Stimulated activated CD4-positive, alpha-beta T cell treated with anti-CD3 and anti-CD28 coated beads, TNF-alpha, amount 100 ng/mL, for 1 hour (primary cell): ENCODE measurements at places on chromosomes 7 and 10.

DNA sequence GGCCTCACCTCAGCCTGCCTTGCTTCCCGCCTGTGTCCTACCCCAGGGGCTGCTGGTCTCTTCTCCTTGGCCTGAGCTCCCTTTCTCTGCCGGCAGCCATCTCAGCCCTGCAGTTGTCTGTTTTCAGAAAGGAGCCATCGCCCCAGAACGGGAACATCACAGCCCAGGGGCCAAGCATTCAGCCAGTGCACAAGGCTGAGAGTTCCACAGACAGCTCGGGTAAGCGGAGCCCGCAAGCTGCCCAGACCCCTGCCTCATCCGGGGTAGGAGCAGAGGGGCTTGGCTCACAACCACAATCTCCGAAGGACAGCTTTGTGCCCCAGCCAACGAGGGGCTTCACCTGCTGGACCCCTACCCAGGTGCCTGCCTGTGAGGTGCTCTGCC, 5.3 kb upstream of the DEPP1 start:
- no peak for DNase-seq

GRCh38 chr7:138943061-138943460, 38.1 kb downstream of the KIAA1549 start:
- no peak for DNase-seq

DNA sequence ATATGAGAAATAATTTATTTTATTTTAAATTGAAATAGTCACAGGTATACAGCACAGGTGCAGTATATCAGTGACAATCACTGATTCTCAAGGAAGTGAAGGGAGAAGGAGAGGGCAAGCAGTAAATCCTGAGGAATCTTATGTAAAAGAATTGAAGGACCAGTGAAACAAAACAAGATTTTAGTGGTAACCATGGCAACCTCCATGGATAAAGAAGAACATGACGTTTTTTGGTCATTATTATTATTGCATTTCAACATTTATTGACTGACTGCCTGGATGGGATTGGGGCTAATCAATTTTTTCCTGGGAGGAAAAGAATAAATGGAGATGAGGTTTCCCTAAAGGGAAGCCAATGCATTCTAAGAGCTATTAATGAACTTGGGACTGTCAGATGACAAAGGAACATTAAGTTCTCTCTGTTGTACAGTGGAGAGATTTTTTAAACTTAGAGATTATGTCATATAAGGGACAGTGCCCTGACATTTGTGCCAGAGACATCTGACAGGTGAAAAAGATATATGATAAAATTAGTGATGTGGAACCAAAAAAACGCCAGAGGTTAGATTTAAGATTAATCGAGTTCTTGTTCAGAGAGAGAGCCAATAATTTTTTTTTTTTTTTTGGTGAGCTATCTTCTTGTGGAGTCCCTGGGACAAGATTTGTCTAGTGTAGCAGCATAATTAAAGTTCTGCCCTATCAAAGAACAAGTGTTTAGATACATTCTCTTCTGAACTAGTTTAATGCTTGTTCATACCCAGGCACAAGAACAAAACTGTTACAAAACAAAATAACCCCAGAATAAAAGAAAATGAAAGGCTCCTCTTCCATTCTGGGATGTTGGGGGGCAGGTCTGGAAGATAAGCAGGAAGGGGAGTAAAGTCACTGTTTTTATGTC, 279.9 kb downstream of the CSTF2T start:
- DNase-seq, result no peak

DNA sequence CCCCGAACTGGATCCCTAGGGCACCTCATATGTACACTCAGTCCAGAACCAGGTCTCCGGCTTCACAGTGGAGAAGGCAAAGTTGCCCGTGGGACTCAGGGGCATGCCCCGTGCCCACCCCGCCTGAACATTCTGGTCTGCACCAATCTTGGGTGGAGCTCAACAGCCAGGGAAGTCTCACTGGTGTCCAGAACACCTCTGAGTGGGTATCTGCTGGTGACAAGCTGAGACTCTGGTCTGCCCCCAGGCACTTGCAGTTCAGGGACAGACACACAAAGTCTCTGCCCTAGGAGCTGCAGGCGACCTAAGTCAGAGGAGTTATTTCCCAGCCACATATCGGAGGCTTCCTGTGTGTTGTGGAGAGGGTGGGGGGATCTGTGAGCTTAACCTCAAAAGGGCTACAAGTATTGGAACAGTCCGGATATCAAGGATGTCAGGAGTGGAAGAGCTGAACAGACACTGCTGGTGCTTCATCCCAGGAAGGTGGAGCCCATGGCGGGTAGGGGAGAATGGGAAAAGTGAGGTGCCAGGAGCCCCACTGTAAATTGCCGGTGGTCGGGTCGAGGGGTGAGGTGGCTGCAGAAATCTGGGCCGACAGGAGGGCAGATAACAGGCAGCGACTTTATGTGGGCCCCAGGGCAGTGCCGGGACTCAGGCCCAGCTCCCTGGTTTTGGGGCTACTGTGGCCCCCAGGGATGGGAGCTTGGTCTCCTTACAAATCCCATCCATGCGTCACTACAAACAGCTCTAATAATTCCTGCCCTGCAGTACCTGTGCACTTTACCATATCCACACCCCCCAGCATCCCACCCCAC, 8.6 kb upstream of the TLX1 start:
- DNase-seq, result no peak

DNA sequence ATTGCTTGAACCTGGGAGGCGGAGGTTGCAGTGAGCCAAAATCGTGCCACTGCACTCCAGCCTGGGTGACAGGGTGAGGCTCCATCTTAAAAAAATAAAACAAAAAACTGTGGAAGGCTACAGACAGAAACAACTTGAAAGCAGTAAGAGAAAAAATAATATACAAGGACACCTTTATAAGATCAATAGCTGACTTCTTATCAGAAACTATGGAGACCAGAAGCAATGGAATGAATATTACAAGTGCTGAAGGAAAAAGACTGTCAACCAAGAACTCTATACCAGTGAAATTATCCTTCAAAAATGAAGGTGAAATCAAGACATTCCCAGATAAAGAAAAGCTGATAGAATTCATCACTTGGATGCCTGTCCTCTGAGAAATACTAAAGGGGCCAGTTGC, 49.0 kb downstream of the RBAK start:
- no peak for DNase-seq

GRCh38 chr7:124784879-124785818, 19.6 kb upstream of the GPR37 start:
- DNase-seq, result no peak

DNA sequence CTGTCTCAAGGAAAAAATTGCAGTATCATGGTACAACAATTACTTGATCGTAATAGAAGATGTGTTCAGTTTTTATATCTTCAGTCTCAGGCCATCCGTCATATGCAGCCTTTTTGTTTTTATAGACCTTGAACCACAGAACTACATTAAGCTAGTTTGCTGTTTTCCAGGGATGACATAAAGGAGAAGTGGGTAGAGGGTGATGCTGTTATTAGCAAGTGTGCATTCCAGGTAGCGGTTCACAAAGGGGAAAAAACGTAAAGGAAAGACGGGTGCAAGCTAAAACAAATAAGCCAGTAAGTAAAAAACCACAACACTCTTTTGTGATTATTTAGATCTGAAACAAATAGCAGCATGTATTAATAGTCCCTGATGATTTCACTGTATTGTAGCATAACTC, 71.7 kb downstream of the BMPR1A start:
- no peak for DNase-seq

- DNase-seq, result no peak
These were observed 235.3 kb upstream of the PRKCQ start for GRCh38 chr10:6815346-6815745.

DNA sequence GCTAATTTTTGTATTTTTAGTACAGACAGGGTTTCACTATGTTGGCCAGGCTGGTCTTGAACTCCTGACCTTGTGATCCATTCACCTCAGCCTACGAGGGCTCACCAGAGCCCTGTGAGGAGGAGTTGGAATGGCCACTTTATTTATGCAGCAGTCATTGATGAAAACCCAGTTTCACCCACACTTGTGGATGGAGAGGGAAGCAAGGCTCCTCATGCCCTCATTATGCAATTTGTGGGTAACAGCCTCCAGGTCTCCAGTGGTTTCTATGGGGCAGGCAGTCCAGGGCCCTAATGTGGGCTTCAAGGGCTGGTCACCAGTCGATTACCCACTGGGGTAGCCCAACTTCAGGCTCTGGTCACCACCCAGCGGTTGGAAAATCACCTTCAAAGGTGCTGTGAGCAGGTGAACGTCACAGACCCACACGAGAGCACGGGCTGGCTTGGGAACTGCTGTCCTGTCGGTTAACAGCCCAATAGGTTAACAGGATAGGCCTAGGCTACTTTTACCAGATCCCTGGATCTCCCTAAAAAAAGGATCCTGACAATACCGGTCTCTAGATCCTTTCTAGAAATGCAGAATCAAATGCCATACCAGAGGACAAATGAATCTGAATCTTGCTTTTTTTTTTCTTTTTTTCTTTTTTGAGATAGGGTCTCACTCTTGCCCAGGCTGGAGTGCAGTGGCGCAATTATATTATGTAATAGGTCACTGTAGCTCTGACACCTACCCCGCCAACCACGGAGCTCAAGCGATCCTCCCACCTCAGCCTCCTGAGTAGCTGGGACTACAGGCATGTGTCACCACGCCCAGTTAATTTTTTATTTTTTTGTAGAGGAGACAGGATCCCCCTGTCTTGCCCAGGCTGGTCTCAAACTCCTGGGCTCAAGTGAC, 97.8 kb downstream of the SLC37A3 start:
- DNase-seq, result no peak

- DNase-seq, result no peak
These were observed 93.8 kb downstream of the MAPK8 start for GRCh38 chr10:48400129-48400849.

GRCh38 chr7:4010923-4011656, 671.0 kb upstream of the FOXK1 start:
- no peak for DNase-seq

DNA sequence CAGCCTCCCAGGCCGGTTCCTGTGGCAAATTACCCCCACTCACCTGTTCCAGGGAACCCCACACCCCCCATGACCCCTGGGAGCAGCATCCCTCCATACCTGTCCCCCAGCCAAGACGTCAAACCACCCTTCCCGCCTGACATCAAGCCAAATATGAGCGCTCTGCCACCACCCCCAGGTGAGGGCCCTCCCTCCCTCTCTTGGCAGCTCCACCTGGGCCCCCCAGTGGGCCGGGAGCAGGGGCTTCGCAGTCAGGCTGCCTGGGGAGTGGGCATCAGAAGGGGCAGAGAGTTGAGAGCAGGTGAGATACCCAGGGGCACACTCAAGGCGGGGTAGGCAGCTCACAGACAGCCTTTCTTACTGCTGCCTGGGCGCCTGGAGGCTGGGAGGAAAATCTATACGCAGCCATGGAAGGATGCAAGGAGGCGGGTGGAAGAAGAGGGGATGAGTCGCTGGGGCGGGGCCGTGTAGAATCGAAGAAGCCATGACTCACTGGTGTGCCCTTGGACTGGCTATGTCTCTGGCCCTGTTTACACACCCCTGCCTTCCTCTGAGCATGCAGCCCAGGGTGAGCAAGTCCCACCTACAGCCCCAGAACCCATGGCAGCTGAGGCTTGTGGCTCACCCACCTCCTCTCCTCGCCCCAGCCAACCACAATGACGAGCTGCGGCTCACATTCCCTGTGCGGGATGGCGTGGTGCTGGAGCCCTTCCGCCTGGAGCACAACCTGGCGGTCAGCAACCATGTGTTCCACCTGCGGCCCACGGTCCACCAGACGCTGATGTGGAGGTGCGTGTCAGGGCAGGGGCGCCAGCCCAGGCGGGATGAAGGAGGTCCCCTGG, 48.6 kb upstream of the PPIF start:
- DNase-seq, result no peak

DNA sequence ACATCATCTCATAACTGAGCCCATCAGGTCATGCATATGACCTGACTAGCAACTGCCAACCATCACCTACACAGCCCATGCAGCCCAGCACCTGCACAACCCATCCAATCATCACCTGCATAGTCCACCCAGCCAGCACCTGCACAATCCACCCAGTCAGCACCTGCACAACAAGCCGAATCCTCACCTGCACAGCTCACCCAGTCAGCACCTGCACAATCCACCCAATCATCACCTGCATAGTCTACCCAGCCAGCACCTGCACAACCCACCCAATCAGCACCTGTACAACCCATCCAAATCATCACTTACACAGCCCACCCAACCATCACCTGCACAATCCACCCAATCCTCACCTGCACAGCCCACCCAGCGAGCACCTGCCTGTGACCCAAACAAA, 33.4 kb upstream of the WDFY4 start:
- DNase-seq, result no peak

DNA sequence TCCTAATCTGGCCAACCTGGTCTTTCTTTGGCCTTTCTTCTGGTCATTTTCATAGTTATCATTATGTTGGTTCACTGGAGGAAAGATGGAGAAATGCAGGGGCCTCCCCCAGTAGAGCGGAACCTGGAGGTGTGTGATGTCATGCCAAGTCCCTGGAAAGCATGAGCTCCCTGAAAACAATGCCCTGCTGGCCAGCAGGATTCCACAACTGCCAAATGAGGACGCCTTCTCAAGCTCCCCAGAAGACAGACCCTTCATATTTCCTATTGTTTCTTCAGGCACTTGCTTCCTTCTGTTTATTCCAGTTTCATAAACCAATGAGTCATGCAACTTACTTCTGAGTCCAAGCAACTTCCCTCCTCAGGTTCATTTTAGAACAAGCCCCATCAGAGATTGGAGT, 339.0 kb downstream of the GATA3 start:
- DNase-seq, result no peak

GRCh38 chr7:40429826-40430225, 295.0 kb downstream of the SUGCT start:
- no peak for DNase-seq

GRCh38 chr7:4720225-4720624, 38.1 kb downstream of the FOXK1 start:
- no peak for DNase-seq

GRCh38 chr7:111729483-111729882, 167.2 kb upstream of the IMMP2L start:
- DNase-seq, result no peak

DNA sequence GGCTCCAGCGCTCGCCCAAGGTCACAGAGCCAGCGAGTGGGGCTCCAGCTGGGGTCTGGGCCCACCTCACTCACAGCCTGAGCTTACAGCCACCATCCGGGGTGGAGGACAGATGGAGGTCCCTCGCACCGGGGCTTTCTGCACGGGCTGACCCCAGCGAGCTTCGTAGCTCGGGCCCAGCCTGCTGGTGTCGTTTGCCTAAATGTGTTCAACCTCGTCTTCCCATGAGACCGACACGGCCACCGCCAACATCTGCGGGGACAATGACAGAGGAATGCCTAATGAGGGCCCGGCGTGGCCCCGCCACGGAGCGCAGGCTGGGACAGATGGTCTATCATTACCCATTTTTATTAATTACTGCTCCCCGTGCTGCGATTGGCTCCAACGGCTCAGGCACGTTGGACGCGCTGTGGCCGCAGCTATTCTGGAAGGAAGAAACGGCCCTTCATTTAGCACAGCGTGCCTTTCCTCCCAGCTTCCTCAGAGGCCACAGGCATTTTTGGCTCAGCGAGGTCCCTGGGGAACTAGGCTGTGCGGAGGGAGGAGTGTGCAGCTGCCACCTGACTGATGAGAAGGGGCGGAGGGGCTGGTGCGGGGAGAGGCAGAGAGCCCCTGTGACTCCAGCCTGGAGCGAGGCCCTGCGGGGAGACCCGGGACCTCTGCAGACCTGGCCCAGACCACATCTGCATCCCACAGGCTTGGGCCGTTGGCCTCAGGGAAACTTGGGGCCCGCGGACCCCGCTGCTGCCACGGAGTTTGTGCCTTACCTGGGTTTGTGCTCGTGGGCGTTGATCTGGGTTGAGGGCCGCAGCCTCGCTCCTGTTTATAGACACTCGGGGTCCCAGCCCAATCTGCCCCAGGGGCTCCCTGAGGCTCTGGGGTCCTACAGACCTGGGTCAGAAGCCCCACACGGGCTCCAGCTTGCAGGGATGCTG, 22.9 kb upstream of the ELFN1 start:
- no peak for DNase-seq

- DNase-seq, result no peak
These were observed 6.5 kb downstream of the ARHGAP22 start for GRCh38 chr10:48598243-48598935.
